ENCODE measurements at places on chromosomes 12 and 14. TPM values are rescaled to one million over a fixed set of nuclear protein-coding genes. Genes with fewer than 3 reads are reported as not detected.

GRCh38 chr12:102964872-102965271 lies 7.4 kb downstream of the ASCL1 start:
- peak; percentile 17 for DNase-seq

GRCh38 chr12:45257185-45257930 lies 41.5 kb downstream of the ANO6 start:
- DNase-seq = no peak

Gene KRT6C
- total RNA-seq = not detected

Gene CARMIL3
- total RNA-seq = 0.83 TPM

- no peak for DNase-seq
Observed at GRCh38 chr12:53748072-53748840, 3.5 kb downstream of the CISTR start.

DNA sequence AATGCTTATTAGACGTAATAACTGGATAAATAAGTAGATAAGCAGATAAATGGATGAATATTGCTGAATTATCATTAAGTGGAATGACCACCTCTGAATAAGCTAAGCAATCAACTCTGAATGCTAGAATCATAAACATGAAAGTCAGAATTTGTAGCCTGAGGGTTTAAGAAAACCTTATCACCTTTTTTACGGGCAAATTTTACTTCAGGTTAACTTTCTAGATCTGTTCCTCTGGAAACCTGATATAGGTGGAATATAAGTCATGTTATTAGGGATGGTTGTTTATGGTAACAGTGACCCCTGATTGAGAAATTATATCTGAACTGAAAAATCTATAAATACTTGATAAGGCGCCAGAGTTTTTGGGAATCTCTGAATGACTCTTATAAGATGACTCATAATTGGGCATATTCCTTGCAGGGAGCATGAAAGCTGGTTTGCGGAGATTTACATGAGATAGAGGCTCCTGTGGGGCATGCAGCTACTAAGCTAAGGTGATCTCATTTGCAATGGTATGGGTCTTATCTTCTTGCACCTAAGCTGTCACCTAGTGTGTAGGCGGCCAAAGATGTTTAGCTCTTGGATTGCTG lies 12.1 kb downstream of the SPX start:
- DNase-seq = no peak

DNA sequence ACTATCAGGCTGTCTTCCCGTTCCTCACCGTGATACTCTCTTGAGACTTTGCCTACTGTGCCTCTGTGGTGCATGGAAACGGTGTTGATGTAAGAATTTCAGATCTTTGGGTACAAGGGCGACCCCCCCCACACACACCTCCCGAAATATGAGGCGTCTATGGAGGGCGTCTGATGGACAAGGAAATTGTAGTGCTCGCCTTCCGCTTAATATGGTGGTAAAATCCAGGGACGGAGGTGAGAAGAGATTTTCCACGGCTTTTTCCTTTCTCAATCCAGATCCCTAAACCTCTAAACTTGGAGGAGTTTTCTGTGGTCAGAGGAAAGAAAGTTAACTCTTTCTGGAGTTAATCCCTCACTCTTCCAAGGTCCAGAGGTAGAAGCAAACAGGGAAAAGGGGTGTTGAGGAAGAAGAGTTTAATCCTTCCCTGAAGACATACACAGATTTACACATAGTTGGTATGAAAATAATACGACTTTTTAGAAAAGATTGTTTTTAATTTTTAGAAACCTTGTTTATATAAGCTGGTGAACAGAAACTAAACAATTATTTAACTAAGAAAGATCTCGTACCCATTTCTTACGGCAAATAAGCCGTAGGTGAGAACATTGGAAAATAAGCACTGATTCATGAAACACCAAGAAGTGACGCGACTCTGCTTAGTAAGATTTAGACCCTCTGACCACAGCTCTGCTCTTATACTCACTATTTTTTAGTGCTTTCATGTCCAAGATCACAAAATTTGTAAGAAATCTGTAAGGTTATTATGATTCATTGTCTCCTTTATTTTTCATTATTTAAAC lies 23.1 kb upstream of the RNASE12 start:
- no peak for DNase-seq

GRCh38 chr14:53850714-53851296 lies 105.8 kb downstream of the BMP4 start:
- DNase-seq = no peak

Gene CLMN
- 0.42 TPM for total RNA-seq

DNA sequence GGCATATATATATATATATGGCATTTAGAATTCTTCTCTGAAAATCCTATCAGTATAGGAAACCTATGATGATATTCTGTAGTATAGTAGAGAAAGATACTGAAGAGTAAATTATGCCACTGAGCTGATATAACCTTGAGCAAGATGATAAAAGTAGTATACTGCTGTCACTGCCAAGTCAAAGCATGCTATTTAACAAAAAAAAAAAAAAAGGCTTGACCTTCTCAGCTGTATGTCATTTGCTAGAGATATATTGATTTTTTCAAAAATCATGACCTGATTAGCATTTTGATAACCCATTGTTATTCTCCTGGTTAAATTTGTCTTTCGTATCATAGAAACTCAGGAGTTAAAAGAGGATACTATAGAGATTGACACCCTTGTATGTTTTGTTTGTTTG lies 299.4 kb downstream of the ADAMTS20 start:
- DNase-seq = no peak

- DNase-seq = no peak
Observed at GRCh38 chr12:52009081-52009751, 2.5 kb downstream of the TAMALIN start.

Gene KRT71
- total RNA-seq = not detected

DNA sequence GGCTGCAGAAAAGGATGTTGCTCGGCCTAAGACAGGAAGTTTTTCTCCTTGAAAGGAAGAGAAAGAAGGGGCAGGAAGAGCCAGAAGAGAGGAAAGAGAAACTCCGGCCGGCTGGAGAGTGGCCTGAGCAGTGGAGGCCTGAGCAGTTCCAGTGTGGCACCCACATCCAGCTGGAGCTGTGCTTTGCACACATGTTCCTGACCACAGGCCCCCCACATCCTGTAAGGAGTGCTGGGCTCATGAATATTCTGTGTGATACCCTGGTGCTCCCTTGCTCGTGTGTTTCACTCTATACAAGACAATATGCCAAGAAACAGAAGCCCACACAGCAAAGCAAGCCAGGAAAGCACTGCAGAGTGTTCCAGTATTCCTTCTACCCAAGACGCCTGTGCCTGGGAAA lies 27.1 kb downstream of the POLE start:
- peak; percentile 19 for DNase-seq

GRCh38 chr12:89129167-89129870 lies 223.0 kb downstream of the DUSP6 start:
- DNase-seq = peak; percentile 7

Gene CPNE6
- not detected for total RNA-seq

DNA sequence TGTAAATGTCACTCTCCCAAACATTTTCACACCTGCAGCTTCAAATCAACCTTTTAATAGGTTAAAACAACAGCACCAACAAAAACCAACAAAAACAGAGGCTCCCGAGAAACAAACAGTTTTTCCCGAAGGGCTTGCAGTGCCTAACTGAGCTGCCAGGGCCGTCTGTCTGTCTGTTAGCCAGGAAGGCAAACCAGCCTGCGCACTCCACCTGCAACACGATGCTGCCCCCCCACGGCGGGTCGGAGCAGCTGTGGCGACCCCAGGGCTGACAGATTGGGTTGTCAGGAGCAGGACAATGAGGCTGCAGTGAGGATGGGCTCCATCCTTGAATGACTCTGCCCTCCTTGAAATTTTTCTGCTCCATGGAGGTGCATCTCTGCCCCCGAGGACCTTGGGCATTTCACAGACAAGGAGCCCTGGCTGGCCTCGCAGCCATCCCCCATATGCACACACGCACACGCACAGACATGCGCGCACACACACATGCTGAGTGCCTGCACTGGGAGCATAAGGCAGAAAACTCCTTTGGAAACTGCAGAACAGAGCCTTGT lies 2.6 kb downstream of the RTL1 start:
- DNase-seq = peak; percentile 17

DNA sequence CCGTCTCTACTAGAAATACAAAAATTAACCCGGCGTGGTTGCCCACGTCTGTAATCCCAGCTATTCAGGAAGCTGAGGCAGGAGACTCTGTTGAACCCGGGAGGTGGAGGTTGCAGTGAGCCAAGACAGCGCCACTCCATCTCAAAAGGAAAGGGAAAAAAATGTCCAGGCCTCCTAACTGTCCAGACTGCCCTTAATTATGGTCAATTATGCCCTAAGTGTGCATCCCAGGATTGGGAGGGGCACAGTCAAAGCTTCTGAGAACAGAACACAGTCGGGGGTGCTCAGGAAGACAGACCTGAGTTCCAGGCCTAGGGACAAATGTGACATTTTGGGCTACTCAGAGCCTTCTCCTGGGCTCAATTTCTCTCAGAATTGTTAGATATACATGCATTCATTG lies 31.8 kb upstream of the SMUG1 start:
- DNase-seq = no peak

DNA sequence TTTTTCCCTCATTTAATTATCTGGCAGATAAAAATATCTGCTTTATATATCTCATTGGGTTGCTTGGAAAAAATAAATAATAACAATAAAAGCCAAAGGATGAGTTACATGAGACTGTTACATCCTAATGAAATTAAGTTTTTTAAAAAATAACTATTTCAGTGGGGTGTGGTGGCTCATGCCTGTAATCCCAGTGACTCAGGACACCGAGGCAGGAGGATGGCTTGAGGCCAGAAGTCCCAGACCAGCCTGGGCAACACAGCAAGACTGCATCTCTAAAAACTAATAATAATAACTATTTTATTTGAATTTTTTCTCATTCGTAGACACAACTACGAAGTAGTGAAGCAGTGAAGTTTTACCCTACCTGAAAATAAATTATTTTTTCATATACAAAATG lies 103.3 kb downstream of the BCAT1 start:
- DNase-seq = no peak

GRCh38 chr12:67286257-67286656 lies 17.1 kb downstream of the CAND1 start:
- DNase-seq = no peak

Gene NOVA1
- total RNA-seq = not detected

DNA sequence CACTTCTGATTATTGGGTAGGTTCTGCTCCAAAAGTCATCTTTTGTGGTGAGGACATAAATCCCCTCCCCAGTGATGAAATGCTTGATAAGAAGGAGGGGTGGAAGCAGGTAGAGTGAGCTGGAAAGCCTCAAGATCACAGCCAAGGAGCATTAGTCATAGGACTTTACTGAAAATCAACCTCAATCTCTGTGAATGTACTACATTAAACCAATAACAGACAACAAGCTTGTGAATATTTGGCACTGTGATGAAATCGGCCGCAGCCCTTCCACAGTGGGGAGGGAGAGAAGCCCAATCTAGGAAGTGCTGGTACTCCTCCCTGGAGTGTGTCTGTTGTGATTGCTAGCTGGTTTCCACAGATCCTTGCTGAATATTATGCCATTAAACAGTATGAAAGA lies 41.2 kb upstream of the PTCSC3 start:
- no peak for DNase-seq

GRCh38 chr12:91990525-91990924 lies 155.1 kb downstream of the BTG1 start:
- DNase-seq = no peak

GRCh38 chr14:103730490-103731035 lies 15.0 kb downstream of the ZFYVE21 start:
- DNase-seq = no peak

Gene SERPINA12
- total RNA-seq = not detected

- no peak for DNase-seq
Observed at GRCh38 chr12:119727600-119728443, 59.9 kb downstream of the PRKAB1 start.

GRCh38 chr12:54426690-54427089 lies 7.6 kb upstream of the ITGA5 start:
- DNase-seq = no peak

DNA sequence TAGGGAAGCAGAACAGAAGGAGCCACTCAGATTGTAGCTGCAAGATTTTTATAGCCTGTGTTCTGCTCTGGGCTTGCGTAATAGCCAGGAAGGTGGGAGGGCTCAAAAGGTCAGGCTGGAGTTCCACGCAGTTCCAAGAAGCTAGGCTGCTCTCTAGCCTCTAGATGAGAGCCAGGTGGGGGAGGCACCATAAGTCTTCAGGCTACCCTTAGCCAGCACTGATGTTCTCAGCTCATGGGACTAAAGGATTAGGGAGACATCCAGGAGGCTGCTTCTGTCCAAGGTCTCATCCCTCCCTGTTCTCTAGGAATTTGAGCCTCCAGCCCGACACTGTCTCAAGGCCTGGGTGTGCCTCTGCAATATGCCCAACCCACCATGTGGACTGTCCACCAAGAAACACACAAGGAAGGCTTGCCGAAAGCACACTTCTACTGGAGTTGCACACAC lies 1.7 kb downstream of the LMBR1L start:
- DNase-seq = no peak

GRCh38 chr14:79278798-79279644 lies 932.3 kb downstream of the DIO2 start:
- peak; percentile 6 for DNase-seq

Data from activated CD4-positive, alpha-beta T cell treated with anti-CD3 and anti-CD28 coated beads, Interleukin-2, amount 10 ng/mL, durations not matched to agents 7 days and 5 days (primary cell).